ENCODE measurements at places on chromosomes 4 and X.

GRCh38 chr4:145098675-145099037 lies 545 bp downstream of the ABCE1 start:
- no peak for DNase-seq

DNA sequence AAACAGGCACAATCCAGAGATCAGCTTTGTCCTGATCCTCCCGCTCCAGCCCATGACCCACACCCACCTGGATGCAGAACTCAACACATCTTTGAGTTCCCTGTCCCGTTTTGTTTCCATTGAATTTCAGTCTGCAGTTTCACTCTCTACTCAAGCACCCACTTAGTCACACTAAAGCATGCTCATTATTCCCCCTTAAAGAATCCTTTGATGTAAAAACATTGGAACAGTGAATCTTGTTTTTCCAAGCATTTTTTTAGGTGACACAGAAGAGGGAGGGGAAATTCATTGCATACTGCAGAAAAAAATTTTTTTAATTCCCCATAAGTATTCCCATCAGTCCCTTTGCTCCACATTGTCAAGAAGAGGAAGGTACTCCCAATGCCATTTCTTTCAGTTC lies 249.7 kb upstream of the TTC29 start:
- DNase-seq: no peak

- DNase-seq: no peak
These were observed 139.2 kb downstream of the NWD2 start for GRCh38 chr4:37383579-37384229.

- DNase-seq: no peak
These were observed 653 bp downstream of the BEX1 start for GRCh38 chrX:103063191-103063845.

GRCh38 chr4:161823450-161823849 lies 340.4 kb downstream of the FSTL5 start:
- no peak for DNase-seq

GRCh38 chr4:144656850-144657249 lies 10.9 kb downstream of the HHIP start:
- no peak for DNase-seq

DNA sequence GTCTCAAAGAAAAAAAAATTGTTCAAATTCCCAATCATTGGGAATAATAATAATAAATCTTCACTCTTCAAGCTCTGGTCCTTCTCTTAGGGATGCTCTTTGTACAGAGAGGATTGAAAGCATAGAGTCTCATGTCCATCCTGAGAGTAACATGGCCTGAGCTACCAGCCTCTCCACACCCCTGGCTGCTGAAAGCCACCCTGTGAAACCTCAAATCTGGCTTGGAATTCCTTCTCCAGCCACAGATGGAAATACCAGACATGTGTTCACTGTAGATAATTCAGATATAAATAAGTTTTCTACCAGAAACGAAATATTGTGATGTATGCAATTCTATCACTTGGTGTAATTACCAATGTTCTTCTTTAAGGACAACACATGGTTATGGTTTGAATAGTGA lies 140.6 kb downstream of the ARSF start:
- DNase-seq: no peak

- DNase-seq: no peak
These were observed 444.6 kb downstream of the IL15 start for GRCh38 chr4:142081025-142081424.

DNA sequence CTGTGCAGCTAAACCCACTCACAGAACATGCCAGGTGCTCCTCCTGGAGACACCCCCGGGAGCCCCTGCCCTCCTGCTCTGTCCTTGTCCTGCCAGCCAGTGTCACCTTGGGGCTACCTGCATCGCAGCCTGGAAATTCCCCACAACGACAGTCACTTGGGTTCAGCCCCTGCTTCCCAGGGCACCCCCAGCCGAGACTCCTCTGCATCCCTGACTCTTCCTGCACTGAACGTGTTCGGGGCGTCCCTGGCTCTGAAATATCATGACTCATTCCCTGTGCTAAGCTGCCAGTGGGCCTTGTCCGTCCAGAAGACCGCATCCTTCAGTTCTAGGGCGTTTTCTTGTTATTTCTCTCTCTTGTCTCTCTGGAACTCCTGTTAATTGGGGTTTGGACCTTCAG lies 5.8 kb downstream of the CFAP99 start:
- DNase-seq: no peak

All from sciatic nerve (tissue), 2 donors.